ENCODE measurements at places on chromosomes 3 and 15.

- no peak for DNase-seq
Measured at GRCh38 chr3:141045849-141046248, 5.3 kb upstream of the SPSB4 start.

DNA sequence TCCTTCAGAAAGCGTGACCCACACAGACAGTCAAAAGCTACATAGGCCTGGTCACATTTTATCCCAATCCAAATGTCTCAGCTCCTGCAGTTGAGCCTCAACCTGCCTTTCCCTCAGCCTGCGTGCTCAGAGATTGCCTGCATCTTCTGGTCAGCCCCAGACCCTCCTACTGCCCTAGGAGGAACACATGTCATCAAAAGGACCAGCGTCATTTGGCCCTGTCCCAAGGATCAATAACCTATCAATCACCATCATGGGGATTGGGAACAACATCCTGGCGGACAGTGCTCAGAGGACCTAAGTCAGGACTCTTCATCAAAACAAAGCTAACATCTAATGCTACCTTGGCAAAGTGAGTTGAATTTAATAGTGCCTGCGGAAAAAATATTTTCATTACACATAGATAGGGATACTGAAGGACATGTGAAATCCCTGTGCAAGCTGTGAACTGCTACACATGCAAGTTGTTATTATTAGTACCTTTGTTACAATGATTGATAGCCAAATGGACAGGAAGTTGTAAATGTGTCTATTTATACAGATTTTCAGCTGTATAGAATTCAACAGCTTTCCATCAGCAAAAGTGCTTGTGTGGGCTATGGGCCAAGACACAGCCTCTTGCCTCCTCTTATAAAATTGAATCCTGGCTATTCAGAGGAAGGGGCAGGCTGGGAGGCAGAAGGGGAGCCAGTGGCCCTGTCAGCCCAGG, 47.7 kb downstream of the UMPS start:
- DNase-seq: no peak

GRCh38 chr3:147890114-147890513, 480.9 kb downstream of the ZIC1 start:
- DNase-seq: no peak

DNA sequence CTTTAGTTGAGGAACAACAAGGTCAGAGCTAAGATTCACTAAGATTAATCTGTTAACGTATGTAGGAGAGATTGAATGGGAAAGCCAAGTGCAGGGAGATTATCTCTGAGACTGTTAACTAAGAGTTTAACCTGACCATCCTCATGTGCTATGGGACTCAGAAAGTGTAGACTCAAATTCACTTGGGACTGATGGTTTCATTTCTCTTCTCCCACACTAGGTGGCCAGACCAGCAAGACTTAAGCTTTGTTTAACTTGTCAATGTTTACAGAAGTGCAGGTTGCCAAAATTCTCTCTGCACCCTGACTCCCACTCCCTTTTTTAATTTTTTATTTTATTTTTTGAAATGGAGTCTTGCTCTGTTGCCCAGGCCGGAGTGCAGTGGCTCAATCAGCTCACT, 6.3 kb upstream of the HEXA start:
- no peak for DNase-seq

DNA sequence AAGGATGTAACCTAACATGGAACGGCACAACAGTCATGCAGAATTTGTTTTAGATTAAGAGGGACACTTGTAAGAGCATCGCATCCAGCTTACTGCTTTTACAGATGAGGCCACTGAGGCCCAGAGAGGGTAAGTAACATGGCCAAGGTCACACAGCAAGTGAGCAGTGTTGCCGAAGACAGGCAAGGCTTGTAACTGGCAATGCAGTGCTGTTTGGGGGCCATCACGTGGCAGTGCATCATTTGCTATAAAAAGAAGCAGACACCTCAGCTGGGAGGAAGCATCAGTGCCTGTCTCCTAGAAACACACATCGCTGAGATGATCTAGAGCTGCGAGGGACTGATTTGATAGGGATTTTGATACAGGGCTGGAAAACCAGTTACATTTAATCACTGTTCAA, 108.2 kb upstream of the PROK2 start:
- DNase-seq: no peak

GRCh38 chr3:124451630-124452317, 278.5 kb upstream of the UMPS start:
- DNase-seq: no peak

- no peak for DNase-seq
Measured at GRCh38 chr15:101042320-101042719, 123.2 kb downstream of the LRRK1 start.

- DNase-seq: no peak
Measured at GRCh38 chr15:69244798-69245197, 53.9 kb upstream of the PAQR5 start.

GRCh38 chr15:31077941-31078340, 23.6 kb downstream of the TRPM1 start:
- no peak for DNase-seq
